ENCODE measurements at places on chromosomes 7 and 10. TPM values are rescaled to one million over a fixed set of nuclear protein-coding genes. Genes with fewer than 3 reads are reported as not detected.

The GPNMB gene
- 3.0 TPM for total RNA-seq

The LRIT1 gene
- total RNA-seq = not detected

The MUC3A gene
- 17.6 TPM for total RNA-seq

The ASB13 gene
- total RNA-seq = 23.3 TPM

The GIMAP4 gene
- not detected for total RNA-seq

The TPK1 gene
- 1.4 TPM for total RNA-seq

The GNAT3 gene
- not detected for total RNA-seq

The GLI3 gene
- total RNA-seq = 0.47 TPM

The TLX1 gene
- total RNA-seq = not detected

The TFR2 gene
- total RNA-seq = 3.0 TPM

The SPDYE8 gene
- not detected for total RNA-seq

The FOXP2 gene
- not detected for total RNA-seq

The SKAP2 gene
- total RNA-seq = 19.0 TPM

The NXPH1 gene
- not detected for total RNA-seq

The SORBS1 gene
- 0.69 TPM for total RNA-seq

The MSANTD7 gene
- 13.0 TPM for total RNA-seq

The TMEM236 gene
- 0.07 TPM for total RNA-seq

The NUDT13 gene
- total RNA-seq = 2.5 TPM
